Gastroesophageal sphincter (tissue), 4 donors: ENCODE measurements at places on chromosomes 2 and 18. TPM values are rescaled to one million over a fixed set of nuclear protein-coding genes. Genes with fewer than 3 reads are reported as not detected.

GRCh38 chr2:223007531-223007930 lies 44.5 kb upstream of the KCNE4 start:
- no peak for ATAC-seq

- ATAC-seq: peak; percentile 59
Measured at GRCh38 chr2:218883491-218884490, 3.1 kb downstream of the WNT10A start.

- ATAC-seq: no peak
Measured at GRCh38 chr18:78927156-78927555, 52.5 kb upstream of the SALL3 start.

DNA sequence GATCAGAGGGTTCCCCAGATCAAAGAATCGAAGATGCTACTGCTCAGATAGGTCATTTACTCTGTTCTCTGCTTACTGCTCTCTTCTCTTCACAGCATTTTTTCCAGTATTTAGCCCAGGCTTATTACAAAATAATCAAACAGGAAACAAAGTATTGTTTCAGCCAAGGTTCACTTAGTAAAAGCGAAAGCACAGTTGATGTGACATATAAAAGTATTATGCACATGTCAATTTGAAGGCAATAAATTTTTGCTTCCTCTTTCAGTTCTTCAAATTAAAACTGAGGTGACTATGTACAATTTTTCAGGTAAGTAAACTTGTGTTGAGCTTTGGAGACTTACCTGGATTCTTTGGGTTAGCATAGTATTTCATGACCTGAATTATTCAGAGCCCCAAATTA lies 262.8 kb upstream of the CHST9 start:
- no peak for ATAC-seq

Gene DAW1
- total RNA-seq: not detected

DNA sequence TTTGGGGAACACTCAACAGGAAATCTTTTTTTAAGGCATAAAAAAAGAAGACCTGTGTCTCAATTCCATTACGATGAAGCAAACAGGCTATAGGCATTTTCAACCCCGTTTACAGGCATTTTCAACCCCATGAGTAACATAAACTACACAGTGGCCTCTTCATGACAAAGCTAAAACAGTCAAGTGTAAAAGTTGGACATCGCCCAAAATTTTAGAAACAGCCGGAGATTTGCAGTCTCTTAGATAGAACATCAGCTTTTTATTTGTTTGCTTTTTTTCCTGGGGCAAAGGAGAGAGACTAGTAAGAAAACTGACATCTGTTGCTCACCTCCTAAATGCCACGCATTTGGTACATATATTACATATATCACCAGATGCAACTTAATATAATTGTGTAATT lies 173.7 kb downstream of the CMPK2 start:
- ATAC-seq: no peak
